ENCODE measurements at places on chromosomes 6 and 20. TPM values are rescaled to one million over a fixed set of nuclear protein-coding genes. Genes with fewer than 3 reads are reported as not detected.
A peak's percentile ranks its signal among the peaks of the same experiment; 100 is the strongest.

GRCh38 chr6:4942673-4943009, 61.2 kb downstream of the RPP40 start:
- DNase-seq: no peak

- DNase-seq: peak; percentile 39
These were observed 18.3 kb upstream of the NHSL1 start for GRCh38 chr6:138517635-138518034.

DNA sequence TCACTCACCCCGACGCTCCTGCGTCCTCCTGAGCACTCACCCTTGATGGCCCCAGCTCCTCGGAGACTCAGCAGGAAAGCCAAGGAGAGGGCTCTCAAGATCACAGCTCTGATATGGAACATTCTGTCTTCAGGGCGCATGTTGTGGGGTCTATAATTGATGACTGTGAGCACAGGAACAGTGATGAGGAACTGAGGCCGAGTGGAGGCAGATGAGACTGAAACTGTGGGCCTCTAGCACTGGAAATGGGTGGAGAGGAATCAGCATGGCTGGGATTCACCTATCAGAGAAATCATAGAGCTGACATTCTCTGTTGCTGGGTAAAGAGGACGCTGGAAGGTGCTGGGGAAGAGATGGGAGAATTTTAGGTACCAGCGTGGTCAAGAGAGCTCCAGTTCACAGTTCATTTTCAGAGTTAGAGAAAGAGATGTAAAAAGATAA, at the start of gene HLA-DPA1:
HLA-DPA1 (minus strand) TSS at position 219 of the 441 bp plus-strand sequence.
- DNase-seq: no peak

- no peak for DNase-seq
These were observed 18.0 kb downstream of the ADRM1 start for GRCh38 chr20:62320581-62321354.

FRMD1 gene
- 1.7 TPM for total RNA-seq

OPRL1 gene
- total RNA-seq: not detected

FLRT3 gene
- 8.8 TPM for total RNA-seq
